ENCODE measurements at places on chromosomes 5 and 9. TPM values are rescaled to one million over a fixed set of nuclear protein-coding genes. Genes with fewer than 3 reads are reported as not detected.

The MARCOL gene
- total RNA-seq, result not detected

DNA sequence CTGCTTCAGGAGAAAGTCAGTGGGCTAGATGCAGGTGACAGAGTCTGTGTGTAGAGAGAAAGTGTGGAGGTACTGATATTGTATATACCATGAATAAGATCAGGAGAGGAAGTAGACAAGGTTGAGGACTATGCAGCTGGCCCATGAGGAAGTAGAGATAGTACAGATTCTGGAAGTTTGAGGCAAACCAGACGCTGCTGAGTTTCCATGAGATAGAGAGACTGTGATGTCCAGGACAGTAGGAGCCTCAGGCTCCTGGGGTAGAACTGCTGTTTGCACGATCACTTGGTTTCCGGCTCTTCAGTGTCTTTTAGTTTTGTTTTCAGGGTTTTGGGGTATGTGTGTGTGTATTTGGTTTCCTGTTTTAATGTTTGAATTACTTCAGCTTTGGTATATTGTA is 13.6 kb downstream of the OTULINL start:
- DNase-seq, result no peak

The SH3TC2 gene
- 1.2 TPM for total RNA-seq

GRCh38 chr9:21252721-21253547 is 13.1 kb upstream of the IFNA14 start:
- DNase-seq, result no peak

The MPDZ gene
- 105 TPM for total RNA-seq

The CDC20B gene
- not detected for total RNA-seq

- DNase-seq, result no peak
Measured at GRCh38 chr9:121210536-121210935, 8.9 kb upstream of the RAB14 start.
